ENCODE measurements at places on chromosomes 4 and X.

- no peak for DNase-seq
These were observed 187.2 kb downstream of the FBXW7 start for GRCh38 chr4:152348670-152349069.

DNA sequence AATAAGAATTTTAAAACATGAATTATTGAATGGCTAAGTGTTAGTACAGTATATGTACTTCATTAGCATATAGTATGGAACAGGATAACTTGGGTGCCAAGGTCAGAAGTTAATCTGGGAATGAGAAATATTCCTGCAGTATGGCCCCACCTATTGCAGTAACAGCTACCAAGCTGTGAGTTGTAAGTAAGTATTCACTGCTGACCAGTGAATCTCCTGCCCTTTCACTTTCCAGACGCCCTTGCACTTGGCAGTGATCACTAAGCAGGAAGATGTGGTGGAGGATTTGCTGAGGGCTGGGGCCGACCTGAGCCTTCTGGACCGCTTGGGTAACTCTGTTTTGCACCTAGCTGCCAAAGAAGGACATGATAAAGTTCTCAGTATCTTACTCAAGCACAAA is 105.1 kb downstream of the NFKB1 start:
- DNase-seq, result no peak

DNA sequence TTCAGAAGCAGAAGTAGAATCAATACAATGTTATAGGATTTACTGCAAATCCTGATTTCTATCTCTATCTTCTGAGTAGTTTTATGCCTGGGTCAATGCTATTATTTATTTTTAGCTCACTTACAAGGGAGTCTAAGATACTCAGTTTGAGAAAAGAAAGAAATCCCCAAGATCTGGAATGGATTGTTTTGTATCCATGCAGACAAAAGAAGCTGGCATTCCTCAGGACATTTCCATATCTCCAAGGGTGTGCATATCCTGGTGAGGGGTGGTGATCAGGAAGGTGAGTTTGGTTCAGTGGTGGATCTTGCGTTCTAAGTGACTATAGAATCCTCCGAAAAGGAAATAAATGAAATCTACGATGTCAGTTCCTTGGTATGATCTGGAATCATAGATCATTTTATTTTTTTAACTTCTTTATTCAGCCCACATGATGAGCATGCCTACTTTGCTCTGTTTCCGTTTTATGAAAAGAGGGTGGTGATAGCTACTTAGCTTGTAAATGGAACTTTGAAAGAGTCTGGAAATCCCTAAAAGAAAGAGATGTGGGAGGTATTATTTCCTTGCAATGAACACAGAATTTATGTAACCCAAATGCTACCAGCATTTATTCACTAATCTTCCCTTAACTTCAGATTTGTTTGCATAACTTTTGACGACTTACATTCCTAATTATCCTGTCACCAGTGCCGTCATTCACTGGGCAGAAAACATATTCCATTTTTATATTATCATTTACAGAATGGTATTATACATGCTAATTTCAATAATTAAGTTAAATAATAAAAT is 81.1 kb upstream of the RAPGEF2 start:
- no peak for DNase-seq

DNA sequence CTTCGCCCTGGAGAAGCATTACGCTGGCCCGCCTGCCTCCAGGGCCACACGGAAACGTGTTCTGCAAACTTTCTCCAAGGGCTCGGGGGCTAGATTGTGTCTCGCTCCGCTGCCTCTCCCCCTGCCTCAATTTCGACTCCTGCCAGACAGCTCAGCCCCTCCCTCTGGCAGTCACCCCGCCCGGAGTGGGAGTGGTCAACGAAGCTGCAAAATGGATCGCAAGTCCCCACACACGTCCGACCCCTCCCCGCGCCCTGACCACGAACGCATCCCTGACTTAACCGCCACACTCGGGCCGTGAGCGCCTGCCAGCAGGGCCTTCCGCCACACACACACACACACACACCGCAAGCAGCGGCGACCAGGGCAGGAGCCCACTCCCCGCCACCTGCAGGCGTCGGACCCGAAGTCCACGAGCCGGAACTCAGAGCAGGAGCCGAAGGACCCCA is 47.0 kb upstream of the NKAP start:
- no peak for DNase-seq

DNA sequence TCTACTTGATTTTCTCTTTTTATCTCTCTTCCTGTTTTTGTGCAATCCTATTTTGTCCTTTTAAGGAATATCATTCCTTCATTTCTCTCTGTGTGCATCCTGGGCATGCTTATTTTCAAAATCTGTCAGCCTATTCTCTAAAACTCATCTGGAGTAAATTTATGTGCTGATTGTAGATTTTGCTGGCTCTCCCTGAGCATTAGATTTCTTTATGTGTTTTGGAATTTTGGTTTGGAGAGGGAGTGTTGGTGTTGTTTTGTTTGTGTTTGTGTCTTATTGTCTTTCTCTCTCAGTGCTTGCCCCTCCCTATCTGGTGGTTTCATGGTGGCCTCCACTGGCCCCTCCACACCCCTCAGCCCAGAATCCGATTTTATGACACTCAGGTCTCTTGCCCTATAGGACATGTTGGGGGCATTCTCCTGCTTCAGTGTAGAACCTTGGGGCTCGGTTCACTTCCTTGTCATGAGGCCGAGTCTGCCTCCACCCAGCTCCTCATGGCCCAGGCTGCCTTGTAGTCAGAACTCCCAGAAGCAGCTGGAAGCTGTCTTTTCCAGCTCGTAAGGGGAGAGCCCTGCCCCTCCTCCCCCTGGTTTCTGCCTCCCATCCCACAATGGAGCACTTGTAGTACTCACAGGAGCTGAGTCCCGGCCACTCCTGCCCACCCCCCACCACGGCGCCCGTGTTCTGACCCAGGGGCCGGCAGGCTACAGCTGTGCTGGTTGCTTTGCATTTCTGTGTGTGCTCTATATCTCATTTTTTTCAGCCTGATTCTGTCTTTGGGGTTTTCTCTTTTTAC is 24.5 kb upstream of the PJA1 start:
- DNase-seq, result no peak

GRCh38 chr4:172147687-172148086 is 334.5 kb downstream of the GALNTL6 start:
- DNase-seq, result no peak

All from activated T-helper 1 cell treated with anti-CD3 and anti-CD28 coated beads, Interleukin-12 subunit alpha, Interleukin-12 subunit beta, Interleukin-2, Interleukin-4 antibody, amounts not matched to agents 30 ng/mL and 10 ng/mL and 1 ng/mL, durations not matched to agents 14 hours and 24 hours and 36 hours (primary cell).